NCI-H2107 (cell line): ENCODE measurements at places on chromosomes 13 and 19.

- no peak for DNase-seq
These were observed 162.5 kb downstream of the KCTD12 start for GRCh38 chr13:76723551-76724232.

- no peak for DNase-seq
These were observed 134.5 kb downstream of the LMO7 start for GRCh38 chr13:75770592-75771011.

GRCh38 chr13:102825921-102826706, 19.7 kb upstream of the ERCC5 start:
- no peak for DNase-seq

DNA sequence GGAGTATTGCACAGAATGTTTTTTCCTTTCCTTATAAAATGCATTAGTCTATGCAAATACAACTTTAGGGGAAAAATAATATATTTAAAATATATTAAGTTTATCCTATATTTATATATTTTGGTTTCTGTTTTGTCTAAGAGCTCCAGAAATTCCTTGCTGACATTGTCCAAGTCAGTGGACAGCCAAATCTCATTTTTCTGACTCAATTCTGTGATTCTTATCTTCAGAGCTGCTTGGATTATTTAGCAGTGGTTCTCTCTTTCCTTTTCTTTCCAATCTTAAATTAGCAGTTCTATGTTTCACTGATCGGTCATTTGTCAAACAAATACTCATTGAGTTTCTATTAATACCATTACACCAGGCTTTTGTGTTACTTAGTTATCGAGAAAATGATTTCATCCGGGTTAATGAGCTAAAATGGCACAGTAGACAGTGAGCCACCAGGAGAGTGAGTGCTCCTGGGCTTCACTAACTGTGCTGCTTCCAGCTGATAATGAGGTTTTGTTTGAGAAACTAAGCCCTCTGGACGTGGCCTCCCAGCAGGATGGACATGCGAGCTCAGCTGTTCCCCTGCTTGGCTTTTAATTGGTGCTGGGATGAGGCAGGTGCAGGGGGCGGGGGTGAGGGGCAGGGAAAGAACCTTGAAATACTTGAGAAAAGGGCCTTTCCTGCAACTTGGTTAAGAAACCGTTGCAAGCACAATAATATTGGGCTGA, 44.0 kb downstream of the ATP11A start:
- no peak for DNase-seq

DNA sequence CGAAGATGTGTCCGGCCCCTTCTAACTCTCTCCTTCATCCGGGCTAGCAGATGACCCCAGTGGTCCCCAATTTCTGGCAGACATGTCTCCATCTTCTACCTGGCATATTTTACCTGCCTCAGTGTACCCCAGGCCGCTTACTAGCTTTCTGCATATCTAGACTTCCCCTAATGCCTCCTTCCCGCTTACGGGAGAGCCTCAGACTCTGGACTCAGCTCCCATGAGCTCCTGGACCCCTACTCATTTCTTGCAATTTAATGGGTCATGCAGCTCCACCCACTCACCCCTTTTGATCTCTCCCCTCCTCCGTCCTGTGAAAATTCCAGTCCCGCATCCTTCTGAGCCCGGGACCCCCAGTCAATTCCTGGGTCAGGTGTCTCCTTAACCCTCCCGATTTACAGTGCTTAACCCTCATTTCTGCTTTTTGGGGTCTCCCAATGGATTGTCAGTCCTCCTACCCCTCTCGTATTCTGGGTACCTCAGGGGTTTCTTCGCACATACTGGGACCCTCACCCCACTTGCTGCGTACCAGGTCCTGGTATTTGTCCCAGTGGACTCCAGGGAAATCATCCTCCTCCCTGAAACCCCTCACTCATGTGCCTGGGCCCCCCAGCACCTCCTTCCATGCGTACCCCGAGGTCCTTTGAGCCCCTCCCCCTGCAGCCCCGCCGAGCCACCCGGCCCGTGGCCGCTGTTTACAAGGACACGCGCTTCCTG, 500 bp upstream of the JUNB start:
- DNase-seq, result no peak
